A549 treated with CORT108297 at 1 μM for 4 hours (cell line): ENCODE measurements at places on chromosomes 12 and 14. TPM values are rescaled to one million over a fixed set of nuclear protein-coding genes. Genes with fewer than 3 reads are reported as not detected.

The SIX1 gene
- total RNA-seq = 6.5 to 8.9 TPM (median 8.8 TPM) in 5 replicates

The TMEM253 gene
- total RNA-seq = 0.73 to 0.98 TPM (median 0.93 TPM) in 5 replicates

The GLT8D2 gene
- 0.25 to 0.35 TPM (median 0.28 TPM) in 5 replicates for total RNA-seq

The TTC7B gene
- total RNA-seq = 16.7 to 22.3 TPM (median 21.1 TPM) in 5 replicates

The IFNG gene
- not detected in 5 replicates for total RNA-seq

The GUCY2C gene
- total RNA-seq = 0.02 TPM in 2 of 5 replicates, not detected in the others

The FCF1 gene
- total RNA-seq = 47.2 to 79.4 TPM (median 47.4 TPM) in 5 replicates
